Activated T-helper 1 cell treated with Interleukin-2 at 50 U/mL for 16 hours (primary cell): ENCODE measurements at places on chromosomes 12 and 14.

- DNase-seq = no peak
Observed at GRCh38 chr14:77640756-77641533, 24.5 kb upstream of the SPTLC2 start.

- DNase-seq = no peak
Observed at GRCh38 chr12:114812858-114813761, 129.1 kb upstream of the TBX3 start.

- DNase-seq = no peak
Observed at GRCh38 chr12:92439420-92439805, 263.4 kb upstream of the PLEKHG7 start.

DNA sequence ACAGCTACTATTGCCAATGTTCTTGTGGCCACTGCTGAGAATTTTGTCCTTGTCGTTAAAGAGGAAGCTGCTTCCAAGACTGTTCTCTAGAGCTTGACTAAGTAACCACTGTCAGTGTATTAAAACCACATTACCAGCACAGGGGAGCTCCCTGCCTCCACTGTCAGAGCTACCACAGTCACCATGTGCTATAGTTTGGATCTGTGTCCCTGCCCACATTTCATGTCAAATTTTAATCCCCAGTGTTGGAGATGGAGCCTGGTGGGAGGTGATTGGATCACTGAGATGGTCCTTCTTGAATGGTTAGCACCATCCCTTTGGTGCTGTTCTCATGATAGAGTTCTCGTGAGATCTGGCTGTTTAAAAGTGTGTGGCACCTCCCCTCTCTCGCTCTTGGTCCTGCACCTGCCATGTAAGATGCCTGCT lies 23.2 kb upstream of the RAP1B start:
- DNase-seq = no peak

- DNase-seq = no peak
Observed at GRCh38 chr12:99055299-99055698, 410.2 kb downstream of the APAF1 start.

- no peak for DNase-seq
Observed at GRCh38 chr14:98364961-98365360, 907.0 kb downstream of the BCL11B start.
